ENCODE measurements at places on chromosomes 11 and 22. TPM values are rescaled to one million over a fixed set of nuclear protein-coding genes. Genes with fewer than 3 reads are reported as not detected.

C11orf87 gene
- not detected for total RNA-seq

DNAJC4 gene
- total RNA-seq: 26.5 TPM

GRAP2 gene
- 1.8 TPM for total RNA-seq

YIF1A gene
- 59.2 TPM for total RNA-seq

OR52A1 gene
- not detected for total RNA-seq

NOX4 gene
- 10.5 TPM for total RNA-seq

LRP4 gene
- 14.4 TPM for total RNA-seq

SCGB1D2 gene
- total RNA-seq: not detected

VPREB3 gene
- total RNA-seq: not detected

MS4A6A gene
- total RNA-seq: 66.0 TPM

DSCAML1 gene
- 7.5 TPM for total RNA-seq

RGL4 gene
- not detected for total RNA-seq

ALDH3B1 gene
- total RNA-seq: 9.4 TPM

TUT1 gene
- total RNA-seq: 6.6 TPM

GGTLC3 gene
- total RNA-seq: not detected

FOLR2 gene
- 41.0 TPM for total RNA-seq

SCGB1C1 gene
- not detected for total RNA-seq

CRACR2B gene
- total RNA-seq: 1.5 TPM

ZNF280A gene
- not detected for total RNA-seq

MOV10L1 gene
- 3.3 TPM for total RNA-seq

OR52H1 gene
- not detected for total RNA-seq

CDC45 gene
- not detected for total RNA-seq

PKP3 gene
- total RNA-seq: 0.71 TPM

ATP6V1E1 gene
- total RNA-seq: 131 TPM

TENM4 gene
- 0.83 TPM for total RNA-seq

P4HA3 gene
- total RNA-seq: 1.8 TPM

XPNPEP3 gene
- 13.6 TPM for total RNA-seq

OR8G1 gene
- not detected for total RNA-seq

NCF4 gene
- 13.5 TPM for total RNA-seq

BARX2 gene
- not detected for total RNA-seq

OR52E8 gene
- total RNA-seq: not detected

PRG3 gene
- total RNA-seq: not detected

KRTAP5-2 gene
- not detected for total RNA-seq

RTN4R gene
- not detected for total RNA-seq

FHIP1B gene
- 22.8 TPM for total RNA-seq

HORMAD2 gene
- total RNA-seq: not detected

TMEM86A gene
- 4.9 TPM for total RNA-seq

GAL gene
- total RNA-seq: 4.1 TPM

NCR3LG1 gene
- 2.5 TPM for total RNA-seq

GPHA2 gene
- total RNA-seq: not detected

DBX1 gene
- not detected for total RNA-seq

KRTAP5-9 gene
- total RNA-seq: not detected

IFITM10 gene
- 0.66 TPM for total RNA-seq

VPREB1 gene
- total RNA-seq: not detected

OR10A2 gene
- not detected for total RNA-seq

CCDC116 gene
- total RNA-seq: 0.41 TPM

TTC38 gene
- total RNA-seq: 38.5 TPM

CNTN5 gene
- total RNA-seq: 0.14 TPM

CRYBB2 gene
- total RNA-seq: not detected

UCP3 gene
- 0.71 TPM for total RNA-seq

GPR83 gene
- total RNA-seq: 0.41 TPM

RAB36 gene
- 4.6 TPM for total RNA-seq

Data from sigmoid colon (tissue), 7 donors.